ENCODE measurements at places on chromosomes 7 and 10.

DNA sequence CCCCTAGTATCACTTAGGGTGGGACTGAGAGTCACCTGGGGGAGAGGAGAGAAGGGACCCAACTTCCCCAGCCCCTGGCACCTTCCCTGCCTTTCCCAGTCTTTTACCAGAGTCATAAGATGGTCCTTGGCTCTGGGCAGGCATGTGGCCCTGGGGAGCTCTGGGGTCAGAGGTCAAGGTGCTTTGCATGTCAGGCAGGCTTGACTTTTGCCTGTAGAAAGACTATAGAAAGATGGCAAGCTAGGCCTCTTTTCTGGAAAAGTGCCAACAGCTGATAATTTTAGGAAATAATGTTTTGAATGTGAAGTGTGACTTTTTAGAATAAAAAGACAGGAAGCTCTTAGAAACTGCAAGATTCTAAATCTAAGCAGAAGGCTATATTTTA, 67.5 kb downstream of the MKI67 start:
- DNase-seq, result no peak

DNA sequence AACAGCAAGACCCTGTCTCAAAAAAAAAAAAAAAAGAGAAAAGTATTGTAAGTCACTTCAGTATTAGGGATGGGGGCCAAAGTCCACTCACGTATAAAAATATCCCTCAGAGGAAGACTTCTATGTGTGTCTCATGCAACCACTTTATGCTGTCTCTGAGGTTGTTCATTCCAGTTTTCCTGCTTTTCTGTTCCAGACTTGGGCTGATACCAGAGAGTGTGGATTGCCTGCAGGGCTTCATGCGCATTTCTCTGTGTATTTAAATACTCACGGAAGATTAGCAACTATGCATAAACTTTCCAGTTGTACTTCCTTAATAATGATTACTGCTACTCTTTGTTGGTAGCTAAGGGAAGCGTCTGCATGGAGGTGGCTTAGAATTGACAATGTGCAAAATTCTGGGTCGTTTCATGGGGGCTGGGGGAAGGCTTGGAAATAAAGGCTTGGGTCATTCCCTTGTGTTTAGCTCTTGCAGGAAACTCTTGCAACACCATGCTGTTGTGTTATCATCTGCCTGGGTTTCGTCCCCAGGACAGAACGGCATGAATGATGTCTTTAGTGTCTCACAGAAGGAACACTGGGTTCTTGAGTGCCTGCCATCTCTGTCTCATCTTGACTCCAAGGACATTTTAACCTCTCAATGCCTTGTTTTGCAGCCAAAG, 54.1 kb downstream of the KIAA1217 start:
- DNase-seq, result no peak

DNA sequence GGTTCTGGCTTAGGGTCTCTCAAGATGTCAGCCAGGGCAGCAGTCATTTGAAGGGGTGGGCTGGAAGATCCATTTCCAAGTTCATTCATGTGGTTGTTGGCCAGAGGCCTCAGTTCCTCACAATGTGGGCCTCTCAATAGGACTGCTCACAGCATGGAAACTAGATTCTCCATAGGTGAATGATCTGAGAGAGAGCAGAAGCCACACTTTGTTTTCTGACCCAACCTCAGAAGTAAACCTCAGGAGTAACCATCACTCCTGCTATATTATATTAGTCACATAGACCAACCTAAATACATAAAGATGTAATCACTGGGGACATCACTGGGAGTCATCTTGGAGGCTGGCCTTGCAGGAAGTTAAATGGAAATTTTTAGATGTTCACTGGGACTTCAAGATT, 42.2 kb downstream of the GBF1 start:
- no peak for DNase-seq

- no peak for DNase-seq
Measured at GRCh38 chr7:91947948-91948347, 7.3 kb downstream of the AKAP9 start.

DNA sequence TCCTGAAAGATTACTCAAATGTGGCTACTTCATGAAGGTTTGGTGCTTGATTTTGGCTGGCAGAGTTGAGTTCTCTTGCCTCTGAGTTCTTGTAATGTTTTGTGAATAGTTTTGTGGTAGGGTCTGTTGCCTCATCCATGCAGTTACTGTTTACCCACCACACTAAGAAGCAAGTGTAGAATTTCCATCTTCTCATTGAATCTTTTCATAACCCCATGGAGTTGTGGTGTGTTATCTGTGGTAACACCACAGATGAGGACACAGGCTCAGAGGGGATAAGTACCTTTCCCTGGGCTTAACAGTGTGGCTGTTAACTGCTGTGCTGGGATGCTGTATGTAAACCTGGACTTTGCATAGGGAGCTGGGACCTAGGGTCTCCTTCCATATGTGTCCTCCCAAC, 186.3 kb downstream of the CAMK1D start:
- DNase-seq, result no peak

DNA sequence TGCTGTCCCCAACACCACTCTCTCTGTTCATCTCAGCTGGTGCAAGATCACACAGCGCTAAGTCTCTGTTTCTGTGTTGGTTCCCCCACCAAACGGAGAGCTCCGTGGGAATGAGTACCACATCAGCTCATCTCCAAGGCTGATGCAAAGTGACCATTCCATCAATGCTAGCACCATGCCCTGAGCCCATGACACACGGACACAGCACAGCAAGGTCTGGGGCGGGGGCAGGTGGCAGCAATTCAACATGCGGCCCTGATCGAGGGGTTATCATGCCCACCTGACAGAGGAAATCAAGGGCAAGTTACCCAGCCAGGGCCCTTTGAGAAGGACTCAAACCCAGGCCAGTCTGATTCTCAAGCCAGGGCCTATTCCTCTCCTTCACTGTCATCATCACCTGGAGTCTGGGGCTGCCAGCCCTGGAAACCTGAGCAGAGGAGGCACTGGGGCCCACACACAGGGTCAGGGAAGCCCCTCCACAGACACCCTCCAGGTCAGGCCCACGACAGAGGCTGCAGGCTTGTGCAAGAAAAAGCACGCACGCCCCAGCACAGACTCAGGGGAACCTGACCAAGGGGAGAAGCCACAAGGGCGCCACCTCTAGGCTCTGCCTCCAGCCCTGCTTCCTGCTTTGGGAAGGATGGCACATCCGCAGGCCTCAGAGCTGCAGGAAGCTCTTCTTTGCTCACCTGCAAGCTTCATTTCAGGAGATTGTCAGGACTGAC, 74.8 kb downstream of the GRID1 start:
- DNase-seq, result no peak

- no peak for DNase-seq
Measured at GRCh38 chr7:129949292-129950133, 3.2 kb downstream of the UBE2H start.
